ENCODE measurements at places on chromosomes 4 and X.

DNA sequence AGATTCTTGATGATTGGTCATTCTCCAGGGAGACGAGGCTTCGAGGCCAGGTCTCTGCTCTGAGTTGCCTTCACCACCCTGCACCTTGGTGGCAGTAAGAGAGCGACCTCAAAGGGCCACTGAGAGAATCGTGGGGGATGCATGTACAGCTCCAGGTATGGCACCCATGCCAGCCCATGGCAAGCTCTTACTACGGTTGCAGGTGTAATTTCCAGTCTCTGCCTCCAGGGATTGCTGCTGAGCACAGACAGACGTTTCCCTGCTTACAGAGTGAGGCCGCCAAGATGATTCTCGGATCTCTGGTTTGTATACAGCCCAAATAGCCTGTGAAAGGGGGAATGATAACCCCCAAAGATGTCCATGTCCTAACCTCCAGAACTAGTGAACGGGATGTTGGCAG, 16.3 kb upstream of the DRD5 start:
- no peak for DNase-seq

DNA sequence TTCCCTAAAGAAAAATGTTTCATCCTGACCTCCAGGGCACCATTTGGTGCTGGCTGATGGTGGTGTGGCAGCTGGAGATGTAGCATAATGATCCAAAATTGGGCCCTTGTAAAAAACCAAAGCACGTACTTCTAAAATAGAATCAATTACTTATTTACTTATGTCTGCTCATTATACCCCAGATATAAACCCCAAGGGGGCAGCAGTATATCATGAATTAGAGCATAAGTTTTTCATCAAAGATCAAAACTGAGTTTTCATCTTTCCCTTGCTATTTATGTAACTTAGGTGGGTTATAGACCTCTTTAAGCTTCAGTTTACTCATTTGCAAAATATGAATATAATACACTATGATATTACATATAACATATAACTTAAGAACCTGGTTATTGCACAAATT, 241.1 kb downstream of the TACR3 start:
- DNase-seq = no peak

DNA sequence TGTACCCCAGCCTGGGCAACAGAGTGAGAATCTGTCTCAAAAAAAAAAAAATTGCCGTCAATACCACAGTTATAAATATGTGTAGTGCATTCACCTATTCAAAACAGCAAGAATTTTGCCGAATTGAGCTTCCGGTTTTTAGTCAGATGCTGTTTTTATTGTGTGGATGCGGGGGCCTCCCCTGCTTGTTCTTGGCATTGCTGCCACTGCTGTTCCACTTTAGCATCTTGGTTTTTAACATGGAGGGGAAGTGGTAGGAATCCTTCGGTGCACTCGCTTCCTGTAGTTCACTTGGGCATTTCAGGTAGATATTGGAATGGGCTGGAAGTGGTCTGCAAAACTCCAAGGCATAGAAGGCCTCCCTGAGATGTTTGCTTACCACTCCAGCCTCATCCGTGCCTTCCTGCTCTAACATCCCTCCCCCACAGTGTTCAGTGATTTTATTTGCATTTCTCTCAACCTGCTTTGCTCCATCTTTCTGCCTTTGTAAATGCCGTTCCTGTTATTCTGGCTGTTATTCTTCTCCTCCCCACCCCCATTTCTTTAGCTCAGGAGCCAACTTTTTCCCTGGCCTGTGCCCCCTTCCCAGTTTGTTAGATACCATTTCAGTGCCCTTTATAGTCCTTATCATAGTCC, 25.5 kb downstream of the MOB1B start:
- DNase-seq = no peak

GRCh38 chr4:138828926-138829325, 186.7 kb upstream of the NOCT start:
- no peak for DNase-seq

- DNase-seq = peak; percentile 37
Measured at GRCh38 chr4:139300431-139301112, 733 bp upstream of the NAA15 start.

- peak; percentile 70 for DNase-seq
Measured at GRCh38 chr4:138182838-138183426, 59.2 kb downstream of the SLC7A11 start.

DNA sequence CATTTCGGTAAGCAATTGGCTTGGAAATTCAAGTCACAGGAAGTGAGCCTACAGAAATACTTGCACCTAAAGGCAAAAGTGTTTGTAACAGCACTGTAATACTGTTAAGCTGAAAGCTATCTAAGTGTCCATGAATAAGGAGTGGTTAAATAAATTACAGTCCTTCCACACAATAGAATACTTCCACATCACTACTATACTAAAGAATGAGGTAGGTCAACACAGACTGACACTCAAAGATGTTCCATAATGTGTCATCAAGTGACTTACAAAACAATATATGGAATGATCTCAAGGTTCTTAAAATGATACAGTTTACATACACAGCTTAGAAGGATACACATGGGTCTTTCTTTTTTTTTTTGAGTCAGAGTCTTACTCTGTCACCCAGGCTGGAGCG, 27.0 kb downstream of the SLC10A6 start:
- DNase-seq = no peak

- no peak for DNase-seq
Measured at GRCh38 chr4:1574601-1575417, 109.3 kb downstream of the FAM53A start.

DNA sequence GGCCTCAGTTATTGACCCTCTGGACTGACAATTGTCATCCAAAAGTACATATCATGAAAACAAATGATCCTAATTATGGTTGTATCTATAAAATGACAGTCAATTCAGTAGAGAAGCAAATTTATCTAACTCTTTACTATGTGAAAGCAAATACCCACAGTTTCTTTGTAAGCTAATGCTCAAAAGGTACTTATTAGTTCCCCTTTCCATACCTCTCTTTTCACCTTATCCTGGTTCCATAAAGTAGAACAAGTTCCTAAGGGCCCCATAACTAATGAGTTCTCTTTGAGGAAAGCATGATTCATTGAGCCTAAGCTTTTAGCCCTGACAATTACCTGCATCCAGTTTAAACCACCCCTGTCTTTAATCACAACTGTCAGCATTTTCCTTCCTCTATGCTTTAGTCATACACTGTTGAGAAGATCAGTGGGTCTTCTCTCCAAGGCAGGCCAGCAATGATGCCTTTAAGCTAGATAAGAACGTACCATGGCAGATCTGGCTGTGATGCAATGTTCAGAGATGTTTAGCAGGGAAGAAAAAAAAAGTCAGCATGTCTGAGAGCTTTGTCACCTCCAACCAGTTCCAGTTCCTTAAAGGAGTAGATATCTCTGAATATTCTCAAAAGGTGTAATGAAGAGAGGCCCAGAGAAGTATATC, 179.7 kb upstream of the RASGEF1B start:
- DNase-seq = no peak

GRCh38 chr4:146059865-146060264, 115.7 kb upstream of the LSM6 start:
- no peak for DNase-seq

GRCh38 chr4:119130365-119131065, 5.1 kb upstream of the MYOZ2 start:
- DNase-seq = no peak

DNA sequence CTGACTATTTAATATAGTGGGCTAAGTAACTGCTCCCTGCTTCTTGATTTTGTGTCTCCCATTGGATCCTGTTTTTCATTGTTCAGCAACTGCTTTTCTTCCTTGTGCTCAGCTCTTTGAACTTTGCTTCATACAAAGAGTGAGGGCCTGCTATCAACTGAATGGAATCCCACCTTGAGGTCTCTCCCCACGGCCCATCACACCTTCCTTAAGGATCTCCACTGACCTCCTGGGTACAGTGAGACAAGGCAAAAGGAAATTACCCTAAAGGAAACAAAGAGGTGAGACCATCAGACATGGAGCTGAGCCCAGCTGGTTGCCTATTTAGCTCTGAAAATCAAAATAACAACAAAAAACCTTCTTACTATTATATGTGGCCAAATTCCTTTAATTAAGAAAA, 91.3 kb upstream of the RPL34 start:
- no peak for DNase-seq

DNA sequence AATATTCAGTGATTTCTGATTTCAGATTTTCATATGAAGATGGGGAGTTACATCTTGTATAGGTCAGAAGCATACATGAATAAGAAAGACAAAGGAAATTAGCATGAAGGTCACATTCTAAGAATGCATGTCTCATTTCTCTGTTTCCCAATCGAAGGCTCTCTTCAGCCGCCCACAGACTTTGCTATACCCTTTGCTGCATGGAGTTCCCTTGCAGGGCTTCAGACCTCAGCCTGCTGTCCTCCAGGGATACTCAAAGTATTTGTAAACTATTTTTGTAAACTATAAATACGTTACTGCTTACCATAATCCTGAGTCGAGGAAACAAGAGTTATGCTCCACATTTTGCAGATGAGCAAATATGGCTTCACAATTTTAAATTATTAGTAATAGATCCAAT, 738.4 kb downstream of the PCDH18 start:
- DNase-seq = no peak

GRCh38 chr4:40216622-40217366, 20.0 kb downstream of the RHOH start:
- DNase-seq = no peak

DNA sequence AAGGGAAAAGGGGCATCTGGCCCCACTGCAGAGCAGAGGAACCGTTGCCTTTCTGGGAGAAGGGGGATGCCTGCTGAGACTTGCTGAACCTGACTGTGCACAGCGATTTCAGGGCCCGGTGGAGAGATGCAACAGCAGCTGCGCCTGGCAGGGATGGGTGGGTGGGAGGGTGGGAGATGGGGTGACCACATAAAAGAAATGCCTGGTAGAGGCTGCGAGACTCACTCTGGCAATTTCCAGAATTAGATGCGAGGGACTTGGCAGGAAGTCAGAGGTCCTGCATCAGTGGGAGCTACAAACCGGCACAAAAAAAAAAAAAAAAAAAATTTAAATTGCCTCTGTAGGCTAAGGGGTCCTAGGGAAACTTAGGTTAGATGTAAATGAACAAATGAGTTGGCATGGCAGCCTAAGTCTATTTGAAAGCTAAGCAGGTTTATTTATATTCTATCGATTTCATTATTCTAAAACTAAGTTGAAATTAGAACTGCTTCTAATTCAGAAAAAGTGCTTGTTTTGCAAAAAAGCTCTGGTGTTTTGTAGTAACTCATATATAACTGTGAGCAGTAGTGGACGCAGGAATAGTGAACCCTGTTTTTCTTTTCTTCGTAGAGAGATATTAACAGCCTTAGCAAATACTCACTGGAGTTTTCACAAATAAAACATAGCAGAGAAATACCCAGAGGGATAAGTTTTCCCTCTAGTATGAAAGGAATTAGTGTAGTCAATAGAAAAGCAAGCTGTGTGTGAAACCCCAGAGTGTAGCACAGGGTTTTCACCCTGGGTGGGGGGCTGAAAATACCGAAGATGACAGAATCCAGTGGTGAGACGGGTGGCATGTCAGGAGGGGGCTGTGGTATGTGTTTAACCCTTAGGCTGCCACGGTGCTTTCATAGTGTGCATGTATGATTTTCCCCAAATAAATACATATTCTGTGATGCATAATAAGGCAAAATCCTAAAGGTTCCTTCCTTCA, 130.1 kb downstream of the EGF start:
- no peak for DNase-seq

- DNase-seq = no peak
Measured at GRCh38 chr4:14434483-14434882, 567.8 kb upstream of the CPEB2 start.

DNA sequence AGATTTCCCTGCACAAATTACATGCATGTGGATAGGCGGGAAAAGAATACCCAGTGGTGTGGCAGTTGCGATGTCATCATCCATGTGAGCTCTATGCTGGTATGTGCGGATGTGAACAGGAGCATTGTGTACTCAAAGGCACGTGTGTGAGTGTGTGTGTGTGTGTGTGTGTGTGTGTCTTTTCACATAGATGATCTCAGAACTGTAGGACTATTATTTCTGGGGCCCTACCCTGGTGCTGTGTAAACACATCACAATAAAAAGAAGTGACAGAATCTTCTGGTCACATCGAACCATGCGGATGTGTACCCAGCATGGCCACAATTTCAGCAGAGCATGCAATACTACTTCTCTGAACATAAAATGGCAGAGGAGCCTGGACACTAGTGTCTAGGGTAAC, 624.8 kb downstream of the MID1IP1 start:
- no peak for DNase-seq

DNA sequence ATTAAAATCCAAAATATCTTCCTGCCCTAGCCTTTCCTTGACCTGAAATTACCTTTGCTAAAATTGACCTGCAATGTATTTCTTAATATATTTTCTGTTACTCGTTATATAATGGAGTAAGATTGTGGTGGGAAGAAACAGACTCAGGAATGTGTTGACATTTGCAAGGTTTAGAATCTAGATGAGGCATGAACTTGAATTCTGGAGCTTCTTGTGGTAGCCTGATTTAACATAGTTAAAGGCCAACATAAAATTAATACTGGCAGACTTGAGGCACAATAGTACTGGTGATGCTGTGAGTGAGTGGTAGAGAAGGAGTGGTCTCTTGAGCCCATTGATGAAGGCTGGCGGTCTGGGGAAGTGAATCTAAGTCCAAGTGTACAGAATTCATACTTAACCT, 197.9 kb upstream of the SPRY1 start:
- no peak for DNase-seq

DNA sequence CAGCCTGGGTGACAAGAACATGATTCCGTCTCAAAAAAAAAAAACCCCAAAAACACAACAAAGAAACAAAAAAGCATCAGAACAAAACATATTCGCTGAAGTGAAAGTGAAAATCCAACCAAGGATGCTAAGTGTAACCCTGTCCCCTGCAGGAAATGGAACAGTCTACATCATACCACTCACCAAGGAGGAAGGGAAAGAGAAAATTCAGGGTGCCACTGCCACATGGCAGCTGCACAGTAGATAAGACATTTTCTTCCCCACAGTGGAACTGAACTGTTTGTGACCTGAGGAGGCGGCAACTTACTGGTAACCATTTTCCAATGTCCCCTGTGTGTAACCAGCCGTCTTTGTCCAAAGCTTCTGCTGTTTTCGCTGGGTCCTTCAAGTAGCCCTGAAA, 28.2 kb upstream of the CENPU start:
- DNase-seq = no peak

- DNase-seq = no peak
Measured at GRCh38 chr4:7390336-7390735, 44.4 kb downstream of the PSAPL1 start.

GRCh38 chr4:90845777-90846176, 718.6 kb downstream of the CCSER1 start:
- DNase-seq = no peak

- DNase-seq = no peak
Measured at GRCh38 chr4:9944431-9945425, 76.6 kb downstream of the SLC2A9 start.

GRCh38 chr4:41572516-41572915, 34.6 kb downstream of the LIMCH1 start:
- no peak for DNase-seq

GRCh38 chr4:174531486-174531885, 9.2 kb upstream of the HPGD start:
- no peak for DNase-seq

- no peak for DNase-seq
Measured at GRCh38 chr4:1216869-1217294, 32.0 kb downstream of the CTBP1 start.

Data from left kidney (tissue), 8 donors.